ENCODE measurements at places on chromosomes 2 and 18.

- DNase-seq: no peak
Measured at GRCh38 chr2:139631966-139632365, 851.8 kb upstream of the NXPH2 start.

DNA sequence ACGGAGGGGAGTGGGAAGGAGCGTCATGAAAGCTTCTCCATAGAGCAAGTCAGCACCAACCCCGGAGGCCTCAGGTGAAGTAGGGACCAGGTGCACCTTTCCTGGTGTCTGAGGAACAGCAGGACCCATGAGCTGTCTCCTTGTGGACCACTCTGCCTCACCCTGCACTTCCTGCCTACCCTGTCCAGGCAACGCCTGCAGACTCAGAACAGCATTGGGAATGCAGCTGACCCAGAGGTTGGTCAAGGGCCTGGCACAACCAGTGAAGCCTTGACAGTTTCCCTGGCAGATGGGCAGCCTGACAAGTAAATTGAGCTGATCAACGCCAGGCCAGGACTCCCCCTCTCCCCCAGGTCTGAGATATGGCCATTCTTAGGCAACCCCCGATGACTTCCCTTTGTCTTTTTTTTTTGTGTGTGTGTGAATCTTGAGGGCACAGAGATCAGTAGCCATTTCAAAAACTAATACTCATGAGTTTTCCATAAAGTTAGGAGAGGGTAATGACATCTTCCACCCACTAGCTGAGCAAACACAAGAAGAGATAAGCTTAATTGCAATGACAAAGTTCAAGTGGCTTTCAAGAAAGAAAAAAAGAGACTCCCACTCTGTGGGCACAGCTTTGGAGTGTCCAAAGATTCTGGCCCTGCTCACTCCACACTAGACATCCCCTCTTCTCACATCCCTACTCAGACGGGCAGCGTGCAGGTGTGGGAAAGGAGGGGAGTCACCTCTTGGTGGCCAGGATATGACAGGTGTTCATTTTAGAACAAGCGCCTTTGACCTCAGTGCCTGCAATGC lies 3.5 kb upstream of the FABP1 start:
- no peak for DNase-seq

DNA sequence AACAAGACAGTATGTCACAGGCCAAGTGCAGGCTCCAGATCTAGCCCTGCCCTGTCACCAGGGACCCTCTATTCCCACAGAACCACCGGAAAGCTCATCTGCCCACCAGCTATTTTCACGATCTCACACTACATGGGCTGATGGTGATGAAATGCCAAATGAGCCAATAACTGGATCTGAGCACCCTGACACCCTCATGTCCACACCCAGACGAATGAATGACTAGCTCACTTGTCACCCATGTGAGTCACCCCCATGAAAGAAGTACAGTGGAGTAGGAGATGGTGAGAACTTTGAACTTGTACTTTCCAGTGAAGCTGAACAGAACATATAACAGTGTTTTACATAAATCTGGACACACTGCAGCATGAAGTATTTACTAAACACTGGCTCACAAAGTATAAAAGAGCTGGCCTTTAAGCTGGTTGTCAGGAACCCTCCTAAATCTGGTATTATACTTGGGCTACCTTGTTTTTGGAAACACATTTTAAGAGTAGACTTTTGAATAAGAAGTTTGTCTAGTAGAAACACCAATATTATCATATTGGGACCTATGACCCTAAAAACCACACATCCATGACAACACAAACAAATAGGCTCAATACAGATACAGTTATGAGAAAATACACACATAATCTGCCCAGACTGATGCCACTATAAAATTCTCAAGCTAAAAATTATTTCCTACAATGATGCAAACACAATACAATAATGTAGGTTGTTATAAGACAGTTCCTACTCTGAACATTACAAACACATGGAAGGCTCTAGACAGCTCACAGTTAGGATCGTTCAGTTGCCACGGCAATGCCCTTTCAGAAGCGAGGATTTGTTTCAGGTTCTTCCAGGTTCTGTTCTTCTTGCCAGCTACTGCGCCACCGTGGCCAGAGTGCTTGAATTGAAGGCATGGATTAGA lies 19.0 kb downstream of the INO80C start:
- DNase-seq: no peak

GRCh38 chr2:100783987-100784386 lies 36.0 kb upstream of the NPAS2 start:
- no peak for DNase-seq

DNA sequence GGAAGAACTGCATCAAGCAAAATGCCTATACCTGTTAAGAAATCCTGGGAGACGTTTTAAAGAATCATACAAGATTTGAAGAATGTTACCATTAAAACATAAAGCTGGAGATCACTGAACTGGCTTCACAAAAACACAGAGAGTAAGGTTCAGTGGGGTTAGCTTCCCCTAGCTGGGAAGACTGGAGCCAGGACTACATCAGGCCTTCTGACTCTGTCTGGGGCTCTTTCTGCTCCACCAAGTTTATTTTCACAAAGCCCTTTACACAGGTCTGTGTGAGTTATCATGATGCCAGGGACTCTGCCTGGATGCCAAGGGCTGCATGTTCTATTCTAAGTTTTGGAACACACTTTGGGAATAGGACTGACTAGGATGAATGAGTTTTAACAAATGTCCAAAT lies 47.3 kb upstream of the DNER start:
- no peak for DNase-seq

- no peak for DNase-seq
Measured at GRCh38 chr18:79816981-79817606, 19.4 kb downstream of the KCNG2 start.

GRCh38 chr2:128371248-128371630 lies 52.6 kb upstream of the HS6ST1 start:
- no peak for DNase-seq

- no peak for DNase-seq
Measured at GRCh38 chr2:223169830-223170605, 118.0 kb downstream of the KCNE4 start.

DNA sequence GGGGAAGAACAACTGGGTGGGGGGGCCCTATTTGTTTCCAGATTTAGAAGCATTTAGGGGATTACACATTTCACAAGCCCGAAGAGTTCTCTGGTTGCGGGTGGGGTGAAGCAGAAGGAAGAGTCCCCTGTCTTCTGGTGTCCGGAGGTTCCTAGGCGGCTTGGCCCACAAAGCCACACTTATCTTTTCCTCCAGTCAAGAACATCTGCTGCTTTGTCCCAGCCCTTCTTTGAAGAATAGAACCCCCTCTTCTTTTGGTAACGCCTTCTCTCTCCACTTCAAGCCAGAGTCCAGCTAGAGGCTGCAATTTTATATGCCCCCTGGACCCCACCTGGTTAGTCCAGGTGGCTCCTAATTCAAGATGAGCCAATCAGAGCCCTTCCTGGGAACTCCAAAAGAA lies 15.8 kb downstream of the BOLA3 start:
- no peak for DNase-seq

GRCh38 chr18:46422552-46423055 lies 234.4 kb downstream of the LOXHD1 start:
- DNase-seq: no peak

GRCh38 chr2:85257359-85257969 lies 70.3 kb downstream of the TGOLN2 start:
- no peak for DNase-seq

- DNase-seq: no peak
Measured at GRCh38 chr2:71800106-71800809, 346.9 kb downstream of the DYSF start.

- DNase-seq: no peak
Measured at GRCh38 chr18:21912339-21913239, 172.0 kb downstream of the MIB1 start.

- peak; percentile 93 for DNase-seq
Measured at GRCh38 chr2:157420771-157421323, 23.0 kb downstream of the CYTIP start.

GRCh38 chr2:25161055-25161781 lies 7.2 kb downstream of the POMC start:
- peak; percentile 43 for DNase-seq

DNA sequence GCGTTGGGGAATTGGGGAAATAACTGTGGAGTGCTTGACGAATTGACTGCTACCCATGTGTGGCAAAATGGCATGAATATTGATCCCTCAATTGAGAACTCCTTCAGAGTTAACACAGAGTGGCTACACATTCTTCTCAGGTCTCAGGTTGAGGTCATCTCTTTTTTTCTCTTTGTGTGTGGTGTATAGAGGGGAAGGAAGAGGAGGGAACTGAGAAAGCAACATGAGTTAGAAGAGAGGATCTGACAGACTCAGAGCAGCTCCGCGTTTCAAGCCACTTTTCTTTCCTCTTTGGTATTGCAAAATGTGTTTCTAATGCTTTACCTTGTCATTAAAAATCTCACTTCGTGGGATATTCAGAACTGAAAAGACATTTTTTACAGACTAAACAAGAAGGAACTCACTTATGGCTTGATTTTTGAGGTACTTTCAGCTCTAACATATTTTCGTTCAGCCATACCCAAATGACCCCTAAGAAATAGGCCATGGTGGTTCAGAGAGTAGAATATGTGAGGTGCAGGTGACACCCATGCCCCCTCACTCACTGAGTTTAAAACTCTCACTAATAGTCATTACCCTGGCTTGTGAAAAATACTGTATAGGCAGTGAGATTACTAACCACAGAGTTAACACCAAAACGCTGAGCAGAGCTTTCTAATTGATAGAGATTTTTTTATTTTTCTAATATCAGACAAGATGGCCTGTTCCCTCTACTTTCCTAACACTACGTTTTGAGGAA lies 22.5 kb downstream of the STAT4 start:
- peak; percentile 61 for DNase-seq

DNA sequence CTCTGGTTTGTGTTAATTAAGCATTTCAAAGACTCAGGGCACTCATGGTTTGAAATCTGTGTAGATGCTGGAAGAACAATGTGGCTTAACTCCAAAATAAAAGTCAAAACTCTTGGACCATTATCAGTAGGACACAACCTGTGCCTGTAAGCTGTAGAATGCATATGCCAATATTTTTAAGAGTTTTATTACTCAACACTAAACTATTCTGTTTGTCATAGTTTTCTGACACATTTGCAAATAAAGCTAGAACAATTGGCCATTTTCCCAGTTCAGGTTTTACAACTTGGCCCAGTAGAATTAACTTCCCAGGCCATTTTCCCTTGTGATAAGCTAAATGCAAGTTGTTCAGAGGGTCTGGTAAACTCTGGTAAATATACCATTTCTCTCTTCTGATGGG lies 713.1 kb downstream of the CBLN2 start:
- DNase-seq: no peak

GRCh38 chr2:96819128-96819875 lies 3.2 kb downstream of the CNNM3 start:
- DNase-seq: no peak

DNA sequence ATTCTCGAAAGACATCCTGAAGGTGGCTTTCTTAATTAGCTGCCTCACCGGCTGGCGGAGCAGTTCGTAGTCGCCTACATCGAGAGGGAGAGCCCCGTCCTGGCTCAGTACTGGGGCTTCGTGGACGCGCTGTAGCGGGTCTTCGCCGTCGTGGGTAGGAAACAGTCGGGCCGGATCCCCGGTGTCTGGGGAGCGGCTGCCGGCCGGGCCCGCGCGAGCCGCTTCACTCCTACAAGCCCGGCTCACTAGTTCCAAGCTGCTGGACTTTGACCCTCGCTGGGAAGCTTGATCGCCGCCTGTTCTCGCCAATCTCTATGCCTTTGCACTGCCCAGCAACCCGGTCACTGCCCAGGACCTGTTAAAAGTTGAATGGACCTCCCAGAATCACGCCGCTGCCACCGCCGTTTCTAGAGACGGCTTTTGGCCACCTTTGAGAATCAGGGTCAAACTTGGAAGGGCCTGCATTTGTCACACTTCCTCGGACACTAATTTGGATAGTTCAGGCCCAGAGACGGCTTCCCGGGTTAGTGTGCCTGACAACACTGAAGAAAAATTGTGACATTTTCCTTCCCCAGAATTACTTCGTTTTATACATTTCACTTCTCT lies 41.4 kb upstream of the AKAIN1 start:
- DNase-seq: peak; percentile 32

DNA sequence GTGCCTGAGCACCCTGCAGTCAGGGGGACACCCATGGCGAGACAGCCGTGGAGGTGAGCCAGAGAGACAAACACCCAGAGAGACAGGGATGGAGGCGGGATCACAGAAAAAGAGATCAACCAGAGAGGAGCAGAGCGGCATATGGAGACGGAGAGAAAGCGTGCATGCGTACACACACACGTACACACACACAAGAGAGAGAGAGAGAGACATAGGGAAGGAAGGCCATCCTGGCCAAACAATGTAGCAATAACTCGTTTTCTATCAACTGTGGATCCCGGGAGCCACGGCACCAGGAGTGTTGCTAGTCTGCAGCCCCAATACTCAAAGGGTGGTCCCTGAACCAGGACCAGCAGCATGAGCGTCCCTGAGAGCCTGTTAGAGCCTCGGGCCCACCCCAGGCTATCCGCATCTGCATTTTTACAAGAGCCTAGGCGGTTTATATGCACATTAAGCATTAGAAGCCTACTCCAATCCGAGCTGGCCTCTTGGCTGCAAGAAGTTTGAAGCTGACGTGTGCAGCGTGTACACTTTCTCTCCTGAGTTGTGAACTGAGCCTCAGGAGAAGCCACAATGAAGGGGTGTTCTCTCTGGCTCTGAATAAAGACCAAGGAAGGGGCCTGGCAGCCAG lies 50.1 kb upstream of the MYCN start:
- no peak for DNase-seq

- no peak for DNase-seq
Measured at GRCh38 chr2:86510436-86510933, 52.8 kb downstream of the CHMP3 start.

DNA sequence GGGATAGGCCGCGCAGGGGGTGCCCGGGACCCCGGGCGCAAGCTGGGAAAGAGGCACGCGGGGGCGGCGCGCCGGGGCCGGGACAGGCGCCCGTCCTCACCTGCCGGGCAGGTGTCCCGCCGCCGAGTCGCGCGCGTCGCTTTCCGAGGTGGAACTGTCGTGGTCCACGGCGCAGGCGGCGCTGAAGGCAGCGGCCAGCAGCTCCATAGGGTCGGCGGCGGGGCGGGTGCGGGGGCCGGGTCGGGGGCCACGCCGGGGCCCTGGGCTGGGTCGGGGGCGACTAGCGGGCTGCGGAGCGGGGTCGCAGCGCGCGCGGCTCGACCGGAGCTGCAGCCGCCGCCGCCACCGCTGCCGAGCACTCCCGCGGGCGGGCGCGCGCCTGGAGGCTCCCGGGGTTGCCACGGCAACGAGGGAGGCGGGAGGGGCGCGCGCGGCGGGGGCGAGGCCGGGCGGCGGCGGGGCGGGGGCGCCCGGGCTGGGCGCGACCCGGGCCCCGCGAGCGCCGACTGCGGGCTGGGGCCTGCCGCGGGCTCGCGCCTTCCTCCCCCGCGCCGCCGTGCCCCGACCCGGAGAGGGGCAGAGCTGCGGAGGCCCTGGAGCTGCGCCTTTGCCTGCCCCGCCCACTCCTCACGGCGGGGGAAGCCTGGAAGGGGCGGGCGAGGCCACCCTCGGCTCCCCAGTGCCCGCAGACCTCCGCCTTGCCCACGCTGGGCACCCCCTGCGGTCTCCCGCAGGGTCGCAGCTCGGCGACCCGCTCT lies 57.9 kb downstream of the SNORC start:
- no peak for DNase-seq

- no peak for DNase-seq
Measured at GRCh38 chr2:210938228-210938627, 381.8 kb downstream of the CPS1 start.

GRCh38 chr2:152598975-152599759 lies 118.1 kb downstream of the PRPF40A start:
- DNase-seq: no peak

Data from T-helper 2 cell (primary cell).